EL (cell line): ENCODE measurements at places on chromosomes 1 and 21.

GRCh38 chr21:45410151-45410864 is 5.3 kb downstream of the COL18A1 start:
- no peak for DNase-seq

GRCh38 chr1:245717611-245718010 is 562.8 kb downstream of the KIF26B start:
- no peak for DNase-seq

- no peak for DNase-seq
Measured at GRCh38 chr21:31042080-31042464, 3.8 kb upstream of the KRTAP19-8 start.

- no peak for DNase-seq
Measured at GRCh38 chr1:49016030-49016977, 239.6 kb upstream of the BEND5 start.

DNA sequence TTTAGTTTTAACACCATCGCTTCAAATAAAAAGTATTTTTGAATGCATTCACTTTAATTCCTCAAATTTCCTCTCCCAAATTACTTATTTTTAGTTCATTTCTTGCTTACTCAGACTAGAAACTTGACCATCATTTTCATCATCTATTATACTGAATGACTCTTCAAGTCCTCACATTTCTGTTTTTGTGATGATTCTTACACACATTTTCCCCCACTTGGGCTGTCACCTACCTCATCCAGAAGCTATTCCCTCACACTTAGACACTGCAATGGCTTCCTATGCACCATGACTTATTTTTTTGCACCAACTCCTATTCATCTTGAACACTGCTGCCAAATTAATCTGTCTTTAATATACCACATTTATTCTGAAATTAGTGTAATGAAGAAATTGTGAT is 239.6 kb upstream of the DUSP10 start:
- DNase-seq = no peak

GRCh38 chr1:184186167-184186566 is 134.6 kb downstream of the TSEN15 start:
- no peak for DNase-seq

- DNase-seq = no peak
Measured at GRCh38 chr1:10104834-10105233, 72.1 kb downstream of the UBE4B start.

- peak; percentile 24 for DNase-seq
Measured at GRCh38 chr1:167455786-167456446, 62.4 kb downstream of the CD247 start.

DNA sequence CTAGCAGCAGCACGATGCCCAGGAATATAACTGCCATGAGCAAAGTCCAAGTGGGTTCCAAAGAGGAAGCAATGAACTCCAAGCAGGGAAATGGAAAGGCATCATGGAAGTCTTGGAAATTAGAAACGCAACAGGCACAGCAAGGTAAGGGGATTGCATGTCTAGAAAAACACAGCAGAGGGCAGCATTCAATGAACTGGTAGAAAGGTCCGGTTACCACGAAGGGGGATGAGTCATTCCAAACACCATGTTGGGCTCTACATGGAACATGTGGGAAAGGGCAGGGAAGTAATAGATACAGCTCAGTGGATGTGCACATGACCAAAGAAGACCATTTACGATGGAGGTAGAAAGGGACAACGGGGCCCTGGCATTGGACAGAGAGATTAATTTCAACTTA is 36.4 kb downstream of the RXRG start:
- peak; percentile 40 for DNase-seq

DNA sequence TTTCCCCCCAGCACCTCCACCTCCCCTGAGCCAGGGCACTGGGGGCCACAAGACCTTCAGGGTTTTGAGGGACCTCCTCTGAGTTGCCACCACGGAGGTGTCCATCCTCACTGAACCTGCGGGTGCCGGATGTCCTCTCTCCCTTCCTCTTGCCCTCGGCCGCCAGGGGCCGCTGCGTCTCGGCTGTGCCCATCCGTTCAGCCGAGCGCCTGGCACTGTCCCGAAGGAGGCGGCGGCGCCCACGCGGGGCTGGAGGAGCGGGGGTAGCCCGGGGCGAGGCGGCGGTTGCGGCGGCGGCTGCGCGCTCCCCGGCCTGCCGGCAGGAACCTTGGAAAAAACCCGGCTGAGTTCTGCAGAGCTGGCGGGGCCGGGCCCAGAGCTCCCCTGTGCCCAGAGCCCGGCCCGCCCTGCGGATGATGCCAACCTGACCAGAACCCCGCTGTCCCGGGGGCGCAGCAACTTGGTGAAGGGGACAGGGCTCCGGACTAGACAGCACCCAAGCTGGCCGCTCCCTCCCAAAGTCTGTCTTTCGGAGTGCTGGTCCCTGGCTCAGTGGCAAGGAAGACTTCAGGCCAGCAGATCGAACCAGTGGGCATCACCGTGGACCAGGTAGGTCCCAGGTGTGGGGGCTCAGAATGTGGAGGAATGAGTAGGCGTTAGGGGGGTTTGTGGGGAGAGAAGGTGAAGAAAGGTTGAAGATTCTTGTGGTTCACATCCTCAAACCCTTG is 3.7 kb upstream of the PPM1J start:
- DNase-seq = peak; percentile 79

GRCh38 chr1:113129529-113130185 is 56.7 kb downstream of the LRIG2 start:
- no peak for DNase-seq

DNA sequence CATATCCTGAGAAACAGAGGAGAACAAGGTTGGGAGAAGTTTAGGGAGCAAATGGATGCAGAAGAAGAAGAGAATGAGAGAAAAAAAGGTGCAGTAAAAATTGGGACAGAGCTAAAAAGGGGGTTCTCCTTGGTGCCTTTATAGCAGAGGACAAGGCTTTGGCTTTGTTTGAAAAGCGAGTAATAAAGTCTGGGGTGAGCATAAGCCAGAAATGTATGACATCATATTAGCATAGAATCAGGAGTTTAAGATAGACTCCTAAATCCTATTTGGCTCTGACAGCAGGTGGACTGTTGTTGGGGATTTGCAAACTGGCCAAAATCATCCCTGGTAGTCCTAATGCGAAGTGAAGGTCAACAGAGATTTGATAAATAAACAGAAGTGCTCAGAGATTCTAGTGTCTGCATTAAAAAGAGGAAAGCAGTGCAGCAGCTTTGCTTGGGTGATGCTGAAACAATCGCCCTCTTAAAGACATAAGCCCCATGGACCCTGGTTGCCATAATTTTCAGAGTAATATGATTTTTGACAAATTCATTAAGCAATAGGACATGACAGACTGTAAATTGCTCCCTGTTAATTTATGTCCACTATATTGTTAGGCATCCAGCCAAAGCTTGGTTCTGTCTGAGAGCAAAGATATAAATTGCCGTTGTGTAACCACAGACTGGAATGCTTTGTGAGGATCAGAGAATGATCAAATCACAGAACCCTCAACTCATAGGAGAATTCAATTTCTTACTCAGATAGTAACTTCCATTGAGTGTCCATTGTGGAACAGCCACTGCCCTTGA is 385.0 kb upstream of the NFIA start:
- DNase-seq = no peak

DNA sequence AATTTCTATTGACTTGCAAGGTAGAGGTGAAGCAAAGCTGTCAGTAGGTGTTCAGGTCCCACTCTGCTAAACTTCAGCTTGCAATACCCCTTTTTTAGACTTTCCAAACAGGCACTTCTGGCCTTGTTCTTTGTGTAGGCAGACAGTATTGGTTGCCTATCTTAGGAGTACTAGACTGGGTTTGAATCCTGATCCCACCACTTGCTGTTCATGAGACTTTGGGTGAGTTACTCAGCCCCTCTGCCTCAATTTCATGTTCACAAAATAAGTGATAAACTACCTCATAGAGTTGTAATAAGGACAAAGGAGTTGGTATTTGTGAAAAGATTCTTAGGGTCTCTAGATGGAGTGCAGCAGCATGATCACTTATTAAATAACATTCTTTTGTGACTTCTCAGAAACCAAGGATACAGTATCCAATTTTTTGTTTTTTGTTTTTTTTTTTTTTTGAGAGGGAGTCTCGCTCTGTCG is 5.2 kb downstream of the RCC1 start:
- peak; percentile 75 for DNase-seq

- DNase-seq = no peak
Measured at GRCh38 chr1:111882986-111883560, 106.4 kb downstream of the KCND3 start.

DNA sequence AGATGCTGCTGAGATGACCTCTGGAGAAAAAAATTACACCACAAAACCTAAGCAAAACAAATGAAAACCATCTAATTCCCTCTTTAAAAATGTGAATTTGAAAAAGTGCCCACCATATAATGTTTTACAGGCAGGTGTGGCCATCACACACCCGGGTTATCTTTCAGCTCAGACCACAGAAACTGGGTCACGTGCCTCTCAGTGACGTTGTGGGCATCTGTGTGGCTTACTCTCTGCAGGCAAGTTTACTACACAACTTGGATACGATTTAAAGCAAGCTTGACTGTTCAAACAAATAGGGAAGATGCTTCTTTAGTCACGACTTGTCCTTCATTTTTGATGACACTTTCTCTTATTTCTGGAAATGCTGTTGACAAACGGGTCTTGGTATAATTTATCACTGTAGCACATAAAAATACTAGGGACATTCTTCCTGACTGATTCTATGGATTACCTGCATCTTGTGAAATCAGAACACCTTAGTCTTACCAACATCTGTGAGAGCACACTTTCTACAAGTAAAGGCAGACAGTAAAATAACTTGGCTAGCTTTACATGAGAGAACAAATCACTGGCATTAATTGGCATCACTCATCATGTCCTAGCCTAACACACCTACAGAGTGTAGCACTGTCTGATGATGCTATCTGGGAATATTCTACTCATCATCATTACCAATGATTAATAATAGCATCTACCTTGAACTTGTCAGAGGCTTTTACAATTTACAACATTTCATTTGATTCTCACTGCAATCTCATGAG is 89.3 kb upstream of the EDEM3 start:
- DNase-seq = no peak

DNA sequence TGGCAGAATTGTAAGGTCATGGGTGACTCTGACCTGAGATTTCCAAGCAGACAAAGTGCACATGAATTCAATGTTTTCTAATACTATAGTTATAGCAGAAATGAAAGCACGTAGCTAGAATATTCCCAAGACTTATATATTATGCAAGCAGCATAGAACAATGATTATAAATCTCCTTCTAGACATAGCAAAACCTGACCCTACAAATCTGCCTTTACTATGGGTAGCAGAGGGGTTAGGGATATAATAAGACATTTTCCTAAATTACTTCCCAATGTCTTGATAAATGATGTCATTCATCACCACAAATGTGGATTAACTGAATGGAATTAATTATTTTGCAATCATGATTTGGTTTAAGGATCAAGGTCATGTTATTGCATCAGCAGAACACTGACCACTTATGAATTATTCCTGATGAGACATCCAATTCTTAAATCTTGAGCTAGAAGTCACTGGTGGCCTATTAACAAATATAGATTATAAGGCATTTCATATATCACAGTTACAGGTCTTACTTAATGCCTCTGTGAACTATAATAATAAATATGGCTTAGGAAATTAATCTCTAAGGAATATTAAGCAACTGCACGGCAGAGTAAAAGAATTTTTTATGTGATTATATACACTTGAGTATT is 776.6 kb downstream of the AMY1C start:
- DNase-seq = no peak

DNA sequence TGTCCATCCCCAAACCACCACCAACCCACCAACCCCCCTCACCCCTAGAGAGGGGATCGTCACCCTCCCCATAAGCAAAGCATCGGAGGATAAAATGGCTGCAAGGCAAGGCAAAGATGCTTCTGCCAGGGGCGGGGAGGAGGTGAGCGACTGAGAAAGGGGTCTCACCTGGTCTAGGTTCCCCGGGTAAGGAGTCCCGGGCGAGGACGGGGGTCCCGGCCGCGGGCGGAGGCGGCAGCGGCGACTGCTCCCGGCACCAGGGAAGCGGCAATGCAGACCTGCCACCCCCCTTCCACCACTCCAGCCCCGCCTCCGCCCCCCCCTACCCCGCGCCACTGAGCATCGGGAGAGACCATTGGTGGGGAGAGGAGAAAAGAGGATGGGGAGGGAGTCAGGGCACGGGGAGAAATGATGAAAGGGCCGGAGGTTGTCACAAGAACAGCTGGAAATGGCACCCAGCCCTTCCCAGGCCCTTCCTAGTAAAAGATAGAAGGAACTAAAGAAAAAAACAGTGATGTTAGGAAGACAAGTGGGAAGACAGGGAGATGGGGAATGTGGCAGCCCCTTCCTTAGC is at the start of gene SV2A:
TSS of gene SV2A (minus strand) at position 274 of the 574 bp plus-strand sequence. CDS start 4,004 bp downstream, outside the sequence.
- peak; percentile 72 for DNase-seq

- DNase-seq = no peak
Measured at GRCh38 chr21:45408801-45409261, 3.9 kb downstream of the COL18A1 start.

- no peak for DNase-seq
Measured at GRCh38 chr1:218249338-218250140, 35.6 kb upstream of the RRP15 start.

DNA sequence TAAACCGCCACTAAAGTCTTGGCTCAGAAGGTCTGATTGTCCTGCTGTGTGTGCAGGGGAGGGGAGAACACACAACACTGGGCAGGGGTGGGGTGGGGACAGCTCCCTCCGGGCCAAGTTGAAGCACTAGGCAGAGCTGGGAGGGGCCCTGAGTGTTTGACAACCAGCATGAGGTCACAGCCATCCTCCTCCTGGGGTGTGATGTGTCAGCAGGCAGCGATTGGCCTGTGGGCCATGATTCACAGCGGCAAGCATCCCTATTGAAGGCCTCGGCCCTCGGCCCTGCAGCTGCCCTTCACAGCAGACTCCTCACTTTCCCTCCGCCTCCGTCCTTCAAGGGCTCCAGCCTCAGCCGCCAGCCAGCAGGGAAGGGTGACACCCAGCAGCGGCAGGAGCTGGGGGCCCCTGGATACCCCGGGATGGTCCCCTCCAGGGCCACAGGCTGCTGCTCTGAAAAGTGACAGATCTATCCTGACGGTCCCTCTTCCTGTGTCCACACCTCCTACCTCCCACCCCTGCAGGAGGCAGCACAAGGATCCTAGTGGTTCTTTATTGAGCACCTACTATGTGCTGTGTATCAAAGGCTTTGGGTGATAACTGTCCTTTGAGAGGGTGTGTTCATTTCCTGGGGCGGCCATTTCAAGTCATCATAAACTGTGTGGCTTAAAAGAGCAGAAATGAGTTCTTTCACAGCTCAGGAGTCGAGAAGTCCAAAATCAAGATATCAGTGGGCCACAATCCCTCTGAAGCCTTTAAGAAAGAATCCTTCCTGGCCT is 66.0 kb upstream of the SLC25A33 start:
- DNase-seq = peak; percentile 95

- DNase-seq = no peak
Measured at GRCh38 chr1:82880506-82880905, 1079.8 kb downstream of the ADGRL2 start.
